ENCODE measurements at places on chromosomes 1 and 21. TPM values are rescaled to one million over a fixed set of nuclear protein-coding genes. Genes with fewer than 3 reads are reported as not detected.

DNA sequence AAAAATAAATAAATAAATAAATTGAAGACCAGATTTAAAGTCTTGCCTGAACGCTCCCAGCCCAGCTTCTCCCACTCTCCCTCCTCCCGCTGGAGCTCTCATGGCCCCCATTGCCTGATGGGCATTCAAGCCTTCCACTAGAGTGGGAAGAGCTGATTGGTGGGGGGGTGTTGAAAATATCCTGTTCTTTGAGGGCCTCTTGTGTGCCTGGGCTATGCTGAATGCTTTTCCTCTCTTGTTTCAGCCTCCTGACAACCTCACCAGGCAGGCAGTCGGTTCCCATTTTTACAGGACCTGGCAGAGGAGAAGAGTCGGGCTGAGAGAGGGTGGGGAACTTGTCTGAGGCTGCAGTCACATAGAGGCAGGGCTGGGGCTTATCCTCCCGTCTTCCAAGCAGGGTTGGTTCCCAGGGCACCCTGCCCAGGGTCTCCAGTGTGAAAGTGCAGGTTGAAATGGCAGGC, 59.2 kb upstream of the SSBP3 start:
- no peaks in the 10 kb centered on the region for H3K4me1 ChIP-seq
- no peak overlapping the region for H3K27ac ChIP-seq
- no peak for DNase-seq
- H3K36me3 ChIP-seq = no peaks in the 10 kb centered on the region
- H3K27me3 ChIP-seq = no peaks in the 10 kb centered on the region
- H3K4me3 ChIP-seq = no peak overlapping the region

DNA sequence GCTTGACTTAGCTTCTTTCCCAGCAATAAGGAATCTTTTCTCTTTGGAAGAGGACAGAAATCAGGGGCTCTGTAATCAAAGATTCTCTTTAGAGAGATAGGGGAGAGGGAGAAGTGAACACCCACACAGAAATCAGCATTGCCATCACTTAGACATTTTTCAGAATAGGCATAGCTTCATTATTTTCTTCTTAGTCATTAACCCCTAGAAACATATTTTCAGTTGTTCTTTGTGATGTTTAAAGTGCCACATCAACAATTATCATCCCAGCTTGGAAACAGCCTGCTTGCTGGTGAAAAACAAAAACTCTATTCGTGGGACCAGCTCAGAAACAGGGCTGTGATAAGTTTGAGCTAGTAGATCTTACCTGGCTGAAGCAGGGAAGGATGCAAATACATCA, 88.3 kb upstream of the SLC44A3 start:
- no peaks in the 10 kb centered on the region for H3K27me3 ChIP-seq
- no peak overlapping the region for H3K4me3 ChIP-seq
- peaks cover 5% of the 10 kb centered on the region for H3K4me1 ChIP-seq
- no peaks in the 10 kb centered on the region for H3K36me3 ChIP-seq
- H3K27ac ChIP-seq = no peak overlapping the region

DNA sequence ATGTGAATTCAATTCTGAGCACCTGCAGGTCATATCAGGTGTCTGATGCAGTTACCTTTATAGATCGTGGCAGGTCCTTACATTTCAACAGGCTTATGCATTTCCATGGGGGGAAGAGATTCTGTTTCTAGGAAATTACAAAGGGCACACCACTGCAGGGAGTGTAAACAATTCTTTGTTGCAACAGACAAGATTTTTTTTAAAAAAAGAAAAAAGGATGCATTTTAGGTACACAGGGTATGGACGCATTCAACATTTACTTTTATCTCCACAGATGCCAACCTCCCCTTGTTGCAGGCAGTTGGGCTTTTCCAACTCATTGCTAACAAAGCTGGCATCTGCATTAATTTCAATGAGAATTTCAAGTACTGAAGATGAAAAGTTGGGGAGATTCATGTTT, 13.5 kb upstream of the TEKT2 start:
- no peak for DNase-seq
- no peaks in the 10 kb centered on the region for H3K36me3 ChIP-seq
- no peaks in the 10 kb centered on the region for H3K27me3 ChIP-seq
- H3K4me1 ChIP-seq = 0 out of 2 replicates have a peak, but pooled peaks cover 4% of the 10 kb centered on the region

DNA sequence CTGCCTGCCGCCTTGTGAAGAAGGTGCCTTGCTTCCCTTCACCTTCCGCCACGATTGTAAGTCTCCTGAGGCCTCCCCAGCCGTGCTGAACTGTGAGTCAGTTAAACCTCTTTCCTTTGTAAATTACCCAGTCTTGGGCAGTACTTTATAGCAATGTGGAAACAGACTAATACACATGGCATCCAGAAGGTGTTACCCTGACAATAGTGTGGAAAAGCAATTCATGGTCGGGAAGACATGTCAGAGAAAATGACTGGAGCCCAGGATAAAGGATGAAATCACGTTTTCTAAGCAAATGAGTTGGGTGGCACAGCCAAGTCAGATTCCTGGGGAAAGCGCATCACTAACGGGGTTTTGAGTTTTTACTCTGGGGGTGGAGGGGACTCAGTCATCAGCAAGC, 76.4 kb downstream of the HLCS start:
- H3K27ac ChIP-seq = no peak overlapping the region
- no peak overlapping the region for H3K4me3 ChIP-seq
- H3K4me1 ChIP-seq = no peaks in the 10 kb centered on the region
- no peak for DNase-seq
- H3K36me3 ChIP-seq = no peaks in the 10 kb centered on the region

DNA sequence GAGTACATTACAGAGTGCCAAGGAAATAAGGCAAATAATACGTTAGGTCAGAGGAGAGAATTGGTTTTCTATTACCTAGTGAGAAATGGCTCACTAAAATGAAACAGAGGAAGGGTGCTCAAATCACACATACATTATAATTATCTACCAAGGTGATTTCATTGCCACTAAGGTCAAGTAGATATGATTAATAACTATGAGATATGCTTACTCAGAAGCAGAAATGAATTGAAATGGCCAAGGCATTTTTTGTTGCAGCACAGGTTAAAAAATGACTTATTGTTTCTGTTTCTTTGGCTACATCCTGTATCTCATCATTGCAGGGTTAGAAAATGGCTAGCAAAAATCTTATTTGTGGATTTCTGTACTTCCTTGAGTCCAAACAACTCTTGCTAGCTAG, 154.5 kb upstream of the GORAB start:
- H3K27ac ChIP-seq = no peak overlapping the region
- H3K36me3 ChIP-seq = no peaks in the 10 kb centered on the region
- no peak overlapping the region for H3K4me3 ChIP-seq
- DNase-seq = no peak

- H3K4me1 ChIP-seq = no peaks in the 10 kb centered on the region
- H3K36me3 ChIP-seq = no peaks in the 10 kb centered on the region
- H3K27ac ChIP-seq = no peak overlapping the region
- no peaks in the 10 kb centered on the region for H3K27me3 ChIP-seq
- H3K4me3 ChIP-seq = no peak overlapping the region
- DNase-seq = no peak
Measured at GRCh38 chr1:5682626-5683225, 309.5 kb downstream of the NPHP4 start.

Gene GRIK1
- total RNA-seq = not detected

GRCh38 chr1:233544304-233544703, 69.6 kb upstream of the KCNK1 start:
- no peak for DNase-seq
- H3K4me3 ChIP-seq = no peak overlapping the region
- H3K4me1 ChIP-seq = no peaks in the 10 kb centered on the region
- no peak overlapping the region for H3K27ac ChIP-seq

GRCh38 chr21:39645331-39645730, 32.6 kb downstream of the B3GALT5 start:
- DNase-seq = no peak
- no peak overlapping the region for H3K27ac ChIP-seq
- H3K4me3 ChIP-seq = no peak overlapping the region

DNA sequence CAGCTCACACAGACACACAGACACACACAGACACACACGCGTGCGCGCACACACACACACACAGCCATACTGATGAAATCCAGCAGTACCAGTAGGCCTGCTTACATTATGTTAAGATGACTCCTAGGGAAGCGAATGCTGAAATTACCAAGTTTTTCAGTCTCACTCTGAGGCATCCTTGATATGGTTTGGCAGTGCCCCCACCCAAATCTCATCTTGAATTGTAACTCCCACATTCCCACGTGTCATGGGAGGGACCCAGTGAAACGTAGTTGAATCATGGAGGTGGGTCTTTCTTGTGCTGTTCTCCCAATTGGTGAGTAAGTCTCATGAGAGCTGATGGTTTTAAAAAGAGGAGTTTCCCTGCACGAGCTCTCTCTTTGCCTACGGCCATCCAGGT, 64.1 kb downstream of the TIAM1 start:
- H3K27me3 ChIP-seq = no peaks in the 10 kb centered on the region
- no peak overlapping the region for H3K27ac ChIP-seq
- no peaks in the 10 kb centered on the region for H3K4me1 ChIP-seq

DNA sequence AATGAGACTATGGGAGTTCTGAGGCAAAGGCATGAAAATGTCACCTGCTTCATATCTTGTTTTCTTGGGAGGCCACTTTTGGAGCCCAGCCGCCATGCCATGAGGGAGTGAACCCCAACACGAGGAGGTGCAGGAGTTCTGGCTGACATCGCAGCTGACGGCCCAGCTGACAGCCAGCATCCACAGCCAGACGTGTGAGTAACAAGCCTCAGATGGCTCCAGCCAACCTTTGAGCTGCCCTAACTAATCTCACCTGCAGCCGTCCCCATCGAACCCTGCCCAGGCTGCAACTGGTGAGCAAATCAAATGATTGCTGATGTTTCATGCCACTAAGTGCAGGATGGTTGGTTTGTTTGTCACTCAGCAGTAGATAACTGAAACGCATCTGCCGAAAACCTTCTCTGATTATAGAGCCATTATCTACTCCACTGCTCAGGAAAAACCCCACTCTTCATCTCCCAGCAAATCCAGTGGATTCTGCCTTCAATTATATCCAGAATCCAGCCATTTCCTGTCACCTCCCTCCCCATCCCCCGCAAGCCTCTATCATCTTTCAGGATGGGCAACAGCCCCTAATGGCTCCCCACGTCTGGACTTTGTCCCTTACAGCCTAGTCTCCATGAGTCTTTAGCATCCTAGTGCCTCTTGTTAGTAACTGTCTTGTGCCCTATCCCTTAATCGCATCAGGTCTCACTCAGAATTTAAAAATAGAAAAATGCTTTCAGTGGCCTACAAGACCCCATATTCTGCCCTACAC, 18.5 kb upstream of the RAB4A start:
- no peaks in the 10 kb centered on the region for H3K36me3 ChIP-seq
- H3K27me3 ChIP-seq = no peaks in the 10 kb centered on the region
- H3K4me1 ChIP-seq = peaks cover 11% of the 10 kb centered on the region
- DNase-seq = no peak
- H3K27ac ChIP-seq = peak overlapping the region; percentile 46

GRCh38 chr1:20686883-20687725, 25.9 kb upstream of the DDOST start:
- H3K27ac ChIP-seq = no peak overlapping the region
- no peaks in the 10 kb centered on the region for H3K36me3 ChIP-seq
- DNase-seq = no peak
- H3K4me3 ChIP-seq = no peak overlapping the region

DNA sequence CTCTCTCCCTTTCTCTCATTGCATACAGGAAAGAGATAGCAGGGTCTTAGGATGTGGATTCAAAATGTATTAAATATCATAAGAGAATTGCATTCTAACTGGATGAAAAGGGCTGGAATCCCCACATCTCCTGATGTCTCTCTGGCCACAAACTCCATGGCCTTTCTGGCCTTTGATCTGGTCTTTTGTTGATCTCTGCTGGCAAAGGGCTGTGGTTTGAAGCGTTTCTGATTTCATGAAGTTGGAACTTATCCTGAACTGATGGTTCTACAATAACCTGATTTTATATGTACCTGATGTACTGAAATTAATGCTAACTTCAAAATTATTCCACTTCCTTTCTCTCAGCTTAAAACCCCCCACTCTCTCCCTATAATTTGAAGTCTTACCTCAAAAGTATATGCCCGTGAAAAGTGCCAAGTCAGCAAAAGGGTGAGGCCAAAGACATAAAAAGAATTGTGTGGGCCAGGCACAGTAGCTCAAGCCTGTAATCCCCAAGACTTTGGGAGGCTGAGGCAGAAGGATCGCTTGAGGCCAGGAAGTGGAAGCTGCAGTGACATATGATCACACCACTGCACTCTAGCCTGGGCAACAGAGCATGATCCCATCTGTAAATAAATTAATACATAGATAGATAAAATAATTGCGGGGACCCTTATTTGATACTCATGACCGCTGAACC, 6.4 kb upstream of the KIF14 start:
- no peak overlapping the region for H3K4me3 ChIP-seq
- H3K27ac ChIP-seq = no peak overlapping the region
- H3K36me3 ChIP-seq = no peaks in the 10 kb centered on the region
- no peak for DNase-seq
- H3K4me1 ChIP-seq = peaks cover 11% of the 10 kb centered on the region

Gene PLCH2
- total RNA-seq = 0.27 TPM

GRCh38 chr1:243253926-243254232, 1.2 kb downstream of the CEP170 start:
- peak overlapping the region; percentile 92 for H3K4me3 ChIP-seq

- H3K27ac ChIP-seq = no peak overlapping the region
- peaks cover 48% of the 10 kb centered on the region for H3K4me1 ChIP-seq
- H3K4me3 ChIP-seq = no peak overlapping the region
- H3K27me3 ChIP-seq = no peaks in the 10 kb centered on the region
Measured at GRCh38 chr1:206672844-206673758, 11.6 kb upstream of the MAPKAPK2 start.

All from Caco-2 (cell line).